ENCODE measurements at places on chromosomes 2 and 18.

GRCh38 chr18:26406854-26407517 lies 141.4 kb downstream of the KCTD1 start:
- DNase-seq, result no peak

GRCh38 chr2:29000481-29000880 lies 19.4 kb downstream of the TOGARAM2 start:
- DNase-seq, result peak; percentile 44

DNA sequence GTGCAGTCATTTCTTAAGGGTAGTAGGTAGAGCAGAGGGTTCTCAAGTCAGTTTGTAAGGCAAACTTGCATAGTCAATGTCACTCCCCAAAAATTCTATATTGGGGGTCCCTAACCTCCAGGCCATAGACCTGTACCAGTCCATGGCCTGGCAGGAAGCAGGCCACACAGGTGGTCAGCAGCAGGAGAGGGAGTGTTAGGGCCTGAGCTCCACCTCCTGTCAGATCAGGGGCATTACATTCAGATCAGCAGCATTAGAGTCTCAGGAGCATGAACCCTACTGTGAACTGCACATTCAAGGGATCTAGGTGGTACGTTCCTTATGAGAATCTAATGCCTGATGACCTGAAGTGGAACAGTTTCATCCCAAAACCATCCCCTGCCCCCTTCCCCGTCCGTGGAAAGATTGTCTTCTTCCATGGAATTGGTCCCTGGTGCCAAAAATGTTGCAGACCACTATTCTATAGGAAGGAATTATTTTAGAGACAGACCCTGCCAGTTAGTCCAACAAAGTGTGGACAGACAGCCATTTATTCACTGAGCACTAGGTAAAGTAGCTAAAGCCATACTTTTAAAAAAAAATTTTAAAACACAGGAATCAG lies 6.7 kb downstream of the COA5 start:
- no peak for DNase-seq

DNA sequence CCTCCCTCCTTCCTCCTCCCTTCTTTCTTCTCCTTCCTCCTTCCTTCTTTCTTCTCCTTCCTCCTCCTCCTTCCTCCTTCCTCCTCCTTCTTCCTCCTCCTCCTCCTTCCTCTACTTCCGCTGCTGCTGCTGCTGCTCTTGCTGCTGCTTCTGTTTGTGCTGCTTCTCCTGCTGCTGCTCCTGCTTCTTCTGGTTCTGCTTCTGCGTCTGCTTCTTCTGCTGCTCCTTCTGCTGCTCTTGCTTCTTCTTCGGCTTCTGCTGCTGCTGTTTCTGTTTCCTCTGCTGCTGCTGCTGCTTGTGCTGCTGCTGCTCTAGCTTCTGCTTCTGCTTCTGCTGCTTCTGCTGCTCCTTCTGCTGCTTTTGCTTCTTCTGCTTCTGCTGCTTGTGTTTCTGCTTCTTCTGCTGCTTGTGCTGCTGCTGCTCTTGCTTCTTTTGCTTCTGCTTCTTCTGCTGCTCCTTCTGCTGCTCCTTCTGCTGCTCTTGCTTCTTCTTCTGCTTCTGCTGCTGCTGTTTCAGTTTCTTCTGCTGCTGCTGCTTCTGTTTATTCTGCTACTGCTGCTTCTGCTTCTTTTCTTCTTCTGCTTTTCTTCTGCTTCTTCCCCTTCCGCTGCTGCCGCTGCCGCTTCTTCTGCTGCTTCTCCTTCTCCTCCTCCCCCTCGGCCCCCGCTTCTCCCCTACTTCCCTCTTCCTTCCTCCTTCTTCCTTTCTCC lies 8.6 kb downstream of the SNRNP27 start:
- DNase-seq, result no peak

- DNase-seq, result no peak
Measured at GRCh38 chr2:226585130-226585561, 214.5 kb downstream of the IRS1 start.

GRCh38 chr2:240604939-240605716 lies 18.6 kb downstream of the CAPN10 start:
- DNase-seq, result no peak

DNA sequence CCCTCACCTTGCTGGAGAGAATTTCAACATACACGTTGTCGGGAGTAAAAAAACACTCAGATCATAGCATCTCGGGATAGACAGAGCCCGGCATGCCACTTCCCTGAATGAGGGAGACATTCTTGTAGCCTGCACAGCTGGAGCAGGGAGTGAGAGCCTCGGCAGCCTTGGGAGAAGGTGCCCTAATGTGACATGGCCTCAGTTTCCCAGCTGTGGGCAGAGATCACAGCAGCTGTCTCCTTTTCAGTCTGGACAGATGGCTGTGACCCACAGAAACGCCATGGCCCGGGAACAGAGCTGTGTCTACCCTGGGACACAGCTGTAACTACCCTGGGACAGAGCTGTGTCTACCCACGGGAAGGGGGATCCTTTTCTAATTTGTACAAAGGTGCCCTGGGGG lies 55.9 kb downstream of the HS1BP3 start:
- no peak for DNase-seq

DNA sequence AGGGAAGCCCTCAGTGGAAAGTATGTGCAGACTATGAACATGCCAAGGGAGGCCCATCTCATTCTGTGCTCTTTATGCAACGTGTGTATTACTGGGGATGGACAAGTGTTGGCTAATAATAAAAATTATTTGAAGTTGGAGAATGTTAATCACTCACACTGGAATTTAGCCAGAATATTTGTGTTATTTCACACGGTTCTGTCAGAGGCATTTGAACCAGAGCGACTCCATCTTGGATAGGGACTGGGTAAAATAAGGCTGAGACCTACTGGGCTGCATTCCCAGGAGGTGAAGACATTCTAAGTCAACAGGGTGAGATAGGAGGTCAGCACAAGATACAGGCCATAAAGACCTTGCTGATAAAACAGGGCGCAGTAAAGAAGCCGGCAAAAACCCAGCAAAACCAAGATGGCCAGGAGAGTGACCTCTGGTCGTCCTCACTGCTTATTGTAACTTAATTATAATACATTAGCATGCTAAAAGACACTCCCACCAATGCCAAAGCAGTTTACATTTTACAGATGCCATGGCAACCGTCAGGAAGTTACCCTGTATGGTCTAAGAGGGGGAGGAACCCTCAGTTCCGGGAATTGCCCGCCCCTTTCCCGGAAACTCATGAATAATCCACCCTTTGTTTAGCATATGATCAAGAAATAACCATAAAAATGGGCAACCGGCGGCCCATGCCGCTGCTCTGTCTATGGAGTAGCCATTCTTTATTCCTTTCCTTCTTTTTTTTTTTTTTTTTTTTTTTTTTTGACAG lies 2.6 kb upstream of the FZD5 start:
- no peak for DNase-seq

GRCh38 chr18:76977684-76978232 lies 154.8 kb downstream of the MBP start:
- no peak for DNase-seq

DNA sequence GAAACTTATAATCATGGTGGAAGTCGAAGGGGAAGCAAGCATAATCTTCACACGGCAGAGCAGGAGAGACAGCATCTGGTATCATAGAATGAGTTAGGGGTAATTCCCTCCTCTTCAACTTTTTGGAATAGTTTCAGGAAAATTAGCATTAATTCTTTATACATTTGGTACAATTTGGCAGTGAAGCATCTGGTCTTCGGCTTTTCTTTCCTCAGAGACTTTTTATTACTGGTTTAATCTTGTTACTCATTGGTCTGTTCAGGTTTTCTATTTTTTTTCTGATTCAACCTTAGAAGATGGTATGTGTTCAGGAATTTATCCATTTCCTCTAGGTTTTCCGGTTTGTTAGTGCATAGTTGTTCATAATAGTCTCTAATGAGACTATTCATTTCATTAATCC lies 39.7 kb upstream of the ABCA12 start:
- DNase-seq, result no peak

- no peak for DNase-seq
Measured at GRCh38 chr18:80247393-80247841, at the start of gene PARD6G. Gene PARD6G, minus strand, starts transcription at chr18:80247514. Its CDS starts 166 bp downstream, at chr18:80247348.
